ENCODE measurements at places on chromosomes 11 and 22.

GRCh38 chr22:40509401-40510134 is 127.0 kb downstream of the MRTFA start:
- DNase-seq: no peak

DNA sequence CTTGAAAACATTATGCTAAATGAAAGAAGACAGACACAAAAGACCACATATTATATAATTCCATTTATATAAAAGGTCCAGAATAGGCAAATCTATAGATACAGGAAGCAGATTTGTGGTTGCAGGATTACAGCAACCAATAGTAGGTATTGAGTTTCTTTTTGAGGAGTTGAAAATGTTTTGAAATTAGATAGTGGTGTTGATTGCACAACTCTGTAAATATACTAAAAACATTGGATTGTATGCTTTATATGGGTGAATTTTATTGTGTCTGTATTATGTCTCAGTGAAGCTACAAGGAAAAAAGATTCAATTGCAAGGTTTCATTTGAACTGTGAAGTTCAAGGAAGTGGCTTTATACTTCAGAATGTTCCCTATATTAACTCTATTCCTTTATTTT is 3.0 kb upstream of the RRAS2 start:
- DNase-seq: no peak

GRCh38 chr11:8697054-8697453 is 14.5 kb downstream of the RPL27A start:
- DNase-seq: no peak

GRCh38 chr11:18036456-18036855 is 9.6 kb downstream of the TPH1 start:
- no peak for DNase-seq

DNA sequence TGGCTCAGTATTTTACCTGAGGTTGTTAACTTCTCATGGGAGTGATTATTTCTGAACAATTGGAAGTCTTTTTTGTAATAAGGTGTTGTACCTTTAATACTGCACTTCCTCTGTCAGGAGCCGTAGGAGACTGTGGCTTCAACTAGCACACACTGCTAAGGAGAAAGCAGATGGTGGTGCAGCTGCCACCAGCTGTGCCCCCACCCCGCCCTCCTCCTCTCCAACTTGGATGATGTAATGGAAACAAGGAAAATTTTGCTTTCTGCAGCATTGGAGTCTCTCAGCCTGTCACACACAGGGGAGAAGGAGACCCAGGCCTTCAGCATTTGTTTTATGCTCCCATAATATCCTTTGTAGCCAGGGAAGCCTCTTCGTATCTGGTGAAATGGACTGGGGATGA is 91.2 kb downstream of the TEAD1 start:
- DNase-seq: no peak

DNA sequence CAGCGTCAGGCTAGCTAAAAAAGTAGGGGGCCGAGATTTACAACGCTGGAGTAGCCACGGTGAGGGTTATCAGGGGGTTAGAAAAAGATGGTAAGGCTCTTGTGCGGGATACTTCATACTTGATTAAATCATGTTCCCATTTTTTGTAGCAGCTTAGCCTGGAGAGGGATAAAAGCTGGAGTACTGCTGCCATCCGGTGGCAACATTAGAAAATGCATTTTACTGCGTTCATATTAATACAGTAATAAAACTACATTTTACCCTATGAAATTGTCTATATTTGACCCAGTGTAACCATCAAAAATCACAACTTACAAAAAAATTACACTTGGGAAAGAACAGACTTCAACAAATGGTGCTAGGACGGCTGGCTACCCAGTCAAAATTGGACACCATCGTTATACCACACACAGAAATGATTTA is 17.3 kb downstream of the RPUSD4 start:
- DNase-seq: no peak
